ENCODE measurements at places on chromosomes 12 and 14.

DNA sequence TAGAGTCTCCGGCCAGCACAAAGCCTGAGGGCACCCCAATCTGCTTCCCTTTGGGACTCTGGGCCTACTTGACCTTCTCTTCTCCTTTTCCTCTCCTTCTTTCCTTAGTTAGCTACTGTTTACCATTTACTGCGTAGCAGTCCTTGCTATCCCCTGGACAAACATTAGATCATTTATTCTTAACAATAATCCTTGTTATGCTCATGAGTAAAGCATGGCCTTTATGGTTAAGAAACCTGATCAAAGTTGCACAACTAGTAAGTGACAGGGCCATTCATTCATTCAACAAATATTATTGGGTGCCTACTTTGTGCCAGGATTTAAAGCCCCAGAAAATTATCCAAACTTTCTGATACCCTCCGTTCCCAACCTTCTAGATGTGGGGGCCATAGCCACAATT lies 3.2 kb upstream of the HDAC7 start:
- DNase-seq = no peak

DNA sequence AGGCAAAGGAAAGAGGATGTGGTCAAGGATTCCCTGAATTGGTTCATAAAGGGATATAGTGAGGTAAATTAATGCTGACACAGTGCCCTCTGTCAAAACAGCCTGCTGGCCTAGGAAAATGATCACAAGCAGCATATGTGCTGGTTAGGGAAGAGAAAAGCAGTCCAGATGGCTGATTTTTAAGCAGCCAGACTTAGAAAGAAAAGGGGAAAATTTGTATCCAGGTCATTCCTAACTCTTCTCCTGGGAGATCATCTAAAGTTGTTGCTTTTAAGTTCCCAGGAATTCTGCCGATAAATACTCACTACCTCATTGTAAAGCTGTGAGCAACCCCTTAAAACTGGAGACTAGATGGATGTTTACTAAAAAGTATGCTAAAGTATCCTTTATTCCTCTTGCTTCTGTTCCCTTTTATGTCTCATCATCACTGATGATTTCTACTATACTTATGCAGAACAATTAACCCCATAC lies 46.4 kb upstream of the CNOT2 start:
- peak; percentile 19 for DNase-seq

- DNase-seq = no peak
These were observed 3.1 kb downstream of the YAF2 start for GRCh38 chr12:42234970-42235369.

DNA sequence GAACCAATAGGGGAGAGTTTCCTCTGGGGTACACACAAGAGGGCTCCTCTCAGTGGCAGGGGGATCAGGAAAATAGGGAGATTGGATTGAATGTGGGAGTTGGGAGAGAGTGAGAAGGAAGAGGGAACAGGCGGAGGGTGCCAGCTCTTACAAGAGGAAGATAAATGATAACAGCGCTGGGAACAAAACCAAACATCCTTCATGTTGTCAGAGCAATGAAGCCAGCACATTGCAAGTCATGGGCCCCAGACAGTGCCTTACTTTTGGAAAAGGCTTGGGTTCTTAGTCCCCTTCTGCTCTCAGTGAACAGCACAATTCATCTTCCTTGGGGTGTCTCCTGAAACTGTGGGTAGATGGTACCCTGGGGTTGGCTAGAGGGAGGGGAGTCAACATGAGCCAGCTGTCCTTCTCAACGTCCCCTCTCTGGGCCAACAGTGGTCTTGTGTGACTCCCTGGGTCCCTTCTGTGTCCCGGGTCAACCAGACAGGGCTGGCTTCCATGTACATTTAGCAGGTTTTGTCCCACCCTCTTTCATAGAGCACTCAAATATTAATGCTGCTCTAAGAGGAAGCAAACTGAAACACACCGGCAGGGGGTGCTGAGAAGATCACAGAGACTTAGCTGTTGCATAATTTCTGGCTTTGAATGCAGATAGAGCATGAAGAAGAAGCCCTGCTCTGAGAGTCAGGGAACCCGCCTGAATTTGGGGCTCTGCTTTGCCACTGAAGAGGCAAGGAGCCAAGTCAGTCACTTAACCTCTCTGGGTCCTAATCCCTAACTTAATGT lies 138.5 kb downstream of the ESRRB start:
- DNase-seq = peak; percentile 5

DNA sequence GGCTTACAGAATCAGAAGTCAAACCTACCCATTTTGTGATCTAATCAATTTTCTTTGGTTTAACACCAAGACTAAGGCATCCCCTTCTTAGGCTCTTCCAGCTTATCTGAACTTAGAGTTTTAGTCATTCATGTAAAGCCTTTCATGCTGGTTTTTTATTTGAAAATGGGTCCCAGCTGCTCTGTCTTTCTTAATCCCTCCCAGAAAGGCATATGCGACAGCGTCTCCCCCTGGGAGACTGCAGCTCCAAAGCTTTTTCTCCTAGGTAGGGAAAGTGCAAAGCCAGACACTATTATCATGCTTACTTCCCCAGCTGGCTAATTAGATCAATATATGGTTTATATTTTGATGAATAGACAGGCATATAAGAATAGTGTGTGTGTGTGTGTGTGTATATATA lies 96.6 kb upstream of the E2F7 start:
- DNase-seq = no peak

GRCh38 chr12:80837342-80837978 lies 100.3 kb downstream of the LIN7A start:
- DNase-seq = peak; percentile 76

GRCh38 chr14:30757082-30757481 lies 117.3 kb upstream of the COCH start:
- DNase-seq = no peak

GRCh38 chr14:79093531-79093930 lies 923.4 kb downstream of the NRXN3 start:
- no peak for DNase-seq

DNA sequence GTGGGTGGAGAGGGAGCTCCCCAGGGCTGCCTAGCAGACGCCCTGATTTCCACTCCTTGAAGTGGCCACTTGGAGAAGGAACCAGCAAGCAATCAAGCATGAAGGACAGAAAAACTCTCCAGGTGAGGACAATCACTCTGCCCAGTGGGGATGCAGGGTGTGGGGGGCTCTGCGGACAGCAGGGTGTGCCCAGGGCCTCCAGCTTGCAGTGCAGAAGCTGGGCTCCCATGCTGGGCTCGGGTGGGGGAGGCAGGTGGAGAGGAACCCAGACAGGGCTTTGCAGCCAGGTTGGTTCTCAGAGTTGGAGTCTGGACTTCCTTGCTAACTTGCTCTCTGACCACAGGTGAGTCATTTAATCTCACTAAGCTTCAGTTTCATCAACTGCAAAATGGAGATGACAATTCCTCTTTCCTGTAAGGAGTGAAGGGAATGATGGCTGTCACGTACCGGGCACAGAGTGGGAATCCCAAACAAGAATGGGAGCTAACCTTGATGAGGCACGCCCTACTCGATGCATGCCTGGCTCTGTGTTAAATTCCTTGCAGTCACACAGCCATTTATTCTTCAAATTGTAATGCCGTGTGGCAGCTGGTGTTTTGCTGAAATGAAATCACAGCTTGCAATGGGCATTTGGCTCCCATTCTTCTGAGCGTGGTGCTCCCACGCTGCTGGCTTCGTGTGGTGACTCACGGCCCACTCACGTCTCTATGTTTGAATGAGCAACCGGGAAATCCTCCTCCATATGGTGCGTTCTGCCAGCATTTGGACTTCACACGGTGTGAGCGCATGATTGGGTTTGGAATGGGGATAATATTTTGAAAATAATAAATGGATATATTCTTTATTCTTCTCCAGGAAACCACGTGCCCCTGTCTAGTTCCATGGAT lies 75.2 kb downstream of the PRIMA1 start:
- no peak for DNase-seq

DNA sequence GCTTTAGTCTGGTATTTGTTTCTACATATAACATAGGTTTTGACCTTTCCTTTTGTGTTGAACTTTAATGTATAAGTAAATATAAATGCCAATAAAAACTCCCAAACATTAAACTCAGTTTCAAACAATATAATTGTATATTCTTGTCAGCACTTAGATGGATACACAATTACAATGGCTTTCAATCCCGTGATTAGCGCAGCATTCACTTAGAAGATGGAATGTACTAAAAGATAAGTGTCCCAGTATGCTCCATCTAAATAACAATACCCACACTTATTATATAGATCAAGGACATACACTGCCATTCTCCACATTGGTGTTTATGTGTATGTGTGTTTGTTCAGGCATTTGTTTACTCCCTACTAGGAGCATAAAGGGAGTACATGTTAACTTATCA lies 193.1 kb downstream of the SOX5 start:
- no peak for DNase-seq

GRCh38 chr14:76698191-76698590 lies 63.1 kb upstream of the VASH1 start:
- no peak for DNase-seq

GRCh38 chr12:55679691-55680090 lies 28.0 kb downstream of the ITGA7 start:
- DNase-seq = no peak

DNA sequence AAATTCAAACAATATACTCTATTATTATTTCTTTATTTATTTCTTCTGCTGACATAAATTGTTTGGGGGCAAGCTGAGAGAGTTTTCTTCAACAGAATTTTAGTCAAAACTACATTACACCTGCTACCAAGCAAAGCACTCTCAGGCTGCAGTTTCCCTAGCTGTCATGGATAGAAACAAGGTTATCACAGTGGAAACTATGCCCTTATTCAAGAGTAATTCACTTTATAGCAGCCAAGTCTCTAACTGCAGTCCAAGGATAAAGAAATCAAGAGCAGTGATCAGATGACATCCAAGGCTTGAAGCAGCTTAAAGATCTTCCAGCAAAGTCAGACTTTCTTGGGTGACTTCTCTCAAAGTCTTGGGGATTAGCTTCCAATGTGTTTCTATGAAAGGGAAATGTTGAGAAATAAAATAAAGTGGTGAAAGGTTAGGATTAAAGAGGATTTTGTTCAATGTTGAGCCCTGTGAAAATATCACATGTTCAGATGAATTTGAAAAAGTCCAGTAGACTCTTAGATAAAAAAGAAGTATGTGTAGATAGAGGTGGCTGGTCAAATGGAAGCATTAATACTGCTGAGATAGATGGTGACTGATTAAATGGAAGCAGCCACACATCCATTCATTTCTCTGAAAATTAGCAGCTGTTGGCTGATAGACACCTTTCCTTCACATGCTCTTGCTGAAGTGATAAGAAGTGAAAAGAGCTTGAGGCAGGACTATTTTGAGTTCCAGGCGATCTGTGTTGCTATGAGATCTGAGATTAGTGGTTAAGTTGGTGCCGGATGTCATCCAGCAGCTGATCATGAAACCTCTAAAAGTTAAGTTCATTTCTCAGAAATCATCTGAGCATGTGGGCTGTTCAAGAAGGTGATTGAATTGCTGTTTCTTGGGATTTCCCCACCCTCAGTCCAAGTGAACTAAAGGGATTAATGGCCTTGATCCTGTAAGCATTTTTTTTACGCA lies 257.8 kb upstream of the BTG1 start:
- DNase-seq = no peak

GRCh38 chr12:56528846-56529245 lies 7.2 kb downstream of the RBMS2 start:
- DNase-seq = peak; percentile 51

GRCh38 chr14:74913393-74913910 lies 9.6 kb downstream of the RPS6KL1 start:
- DNase-seq = no peak

- no peak for DNase-seq
These were observed 31.9 kb upstream of the SOS2 start for GRCh38 chr14:50263321-50263720.

DNA sequence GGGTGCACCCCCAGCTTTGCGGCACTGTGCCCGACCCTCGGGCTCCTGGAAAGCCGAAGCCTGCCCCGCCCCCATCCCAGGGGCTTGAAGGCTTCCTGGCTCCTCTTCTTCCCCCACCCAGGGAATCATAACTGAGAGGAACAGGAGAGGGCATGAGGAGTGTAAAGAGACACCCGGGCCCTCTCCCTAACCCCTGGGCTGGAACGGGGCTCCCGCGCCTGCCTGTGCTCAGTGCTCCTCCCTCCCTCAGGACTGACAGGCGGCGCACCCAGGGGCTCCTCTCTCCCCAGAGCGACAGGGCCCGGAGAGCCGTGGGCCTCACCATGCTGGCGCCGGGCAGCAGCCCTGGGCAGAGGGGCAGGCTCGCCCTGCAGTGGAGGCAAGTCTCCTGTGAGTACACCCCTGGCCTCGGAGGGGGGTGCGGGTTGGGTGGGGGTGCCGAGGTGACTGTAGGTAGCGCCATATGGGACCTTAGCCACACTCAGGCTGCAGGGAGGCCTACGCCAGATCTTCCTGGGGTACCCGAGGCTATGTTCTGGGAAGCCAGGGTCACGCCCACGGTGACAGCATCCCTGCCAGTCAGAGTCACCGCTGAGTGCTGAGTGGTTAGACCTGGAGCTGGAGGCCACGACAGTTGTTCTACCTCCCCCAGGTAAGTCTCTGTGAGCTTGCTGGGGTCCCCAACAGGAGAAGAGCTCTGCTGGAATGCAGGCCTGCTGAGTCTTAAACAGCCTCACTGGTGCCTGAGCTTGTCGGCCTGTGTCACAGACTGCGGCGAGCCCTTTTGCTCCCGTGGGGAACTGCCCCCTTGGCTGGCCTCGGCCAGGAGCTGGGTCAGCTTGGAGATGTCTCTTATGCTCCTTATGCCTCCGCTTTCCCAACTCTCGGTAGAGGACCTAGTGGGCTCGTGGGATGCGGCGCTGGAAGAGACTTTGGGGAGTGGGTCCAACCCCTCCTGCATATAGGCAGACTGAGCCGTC lies 7.8 kb downstream of the LRTM2 start:
- DNase-seq = no peak

GRCh38 chr14:49566714-49567113 lies 19.5 kb downstream of the RPS29 start:
- no peak for DNase-seq

GRCh38 chr12:93626160-93626559 lies 51.0 kb upstream of the CRADD start:
- DNase-seq = no peak

- peak; percentile 42 for DNase-seq
These were observed 92.7 kb upstream of the PLEKHA5 start for GRCh38 chr12:19036673-19037357.

- peak; percentile 72 for DNase-seq
These were observed 208.5 kb downstream of the C12orf50 start for GRCh38 chr12:87820524-87821202.

DNA sequence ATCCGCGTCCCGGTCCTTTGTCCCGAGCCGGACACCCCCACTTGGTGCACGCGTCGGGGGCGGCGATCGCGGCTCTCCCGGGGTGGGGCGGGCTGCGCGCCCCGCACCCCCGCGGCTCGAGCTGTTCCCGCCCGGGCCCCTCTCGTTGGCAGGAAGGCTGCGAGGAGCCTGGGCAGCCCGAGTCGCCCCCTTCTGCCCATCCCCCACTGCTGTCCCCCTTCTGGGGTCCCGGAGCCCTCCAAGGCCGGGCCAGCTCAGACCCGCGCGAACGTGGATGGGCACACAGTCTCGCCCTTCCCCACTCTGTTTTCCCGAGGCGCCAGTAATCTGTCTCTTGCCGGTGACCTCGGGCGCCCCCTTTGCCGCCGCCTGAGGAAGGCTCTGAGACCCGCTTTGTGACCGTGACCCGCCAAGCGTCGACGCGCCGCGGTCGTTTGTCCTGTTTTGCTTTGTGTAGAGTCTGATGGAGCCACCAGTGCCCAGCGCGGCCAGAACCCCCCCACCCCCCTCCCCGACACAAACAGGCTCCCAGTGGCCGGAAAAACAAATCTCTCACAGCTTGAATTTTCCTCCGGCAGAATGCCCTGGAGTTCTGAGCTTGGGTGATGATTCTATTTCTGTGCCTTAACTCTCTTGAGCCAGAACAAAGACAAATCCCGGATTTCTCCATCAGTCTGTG lies 610 bp downstream of the C14orf132 start:
- DNase-seq = peak; percentile 43

GRCh38 chr12:58248599-58248998 lies 307.2 kb downstream of the ATP23 start:
- DNase-seq = no peak

All from fibroblast of the aortic adventitia (primary cell).